ENCODE measurements at places on chromosomes 4 and X. TPM values are rescaled to one million over a fixed set of nuclear protein-coding genes. Genes with fewer than 3 reads are reported as not detected.

DNA sequence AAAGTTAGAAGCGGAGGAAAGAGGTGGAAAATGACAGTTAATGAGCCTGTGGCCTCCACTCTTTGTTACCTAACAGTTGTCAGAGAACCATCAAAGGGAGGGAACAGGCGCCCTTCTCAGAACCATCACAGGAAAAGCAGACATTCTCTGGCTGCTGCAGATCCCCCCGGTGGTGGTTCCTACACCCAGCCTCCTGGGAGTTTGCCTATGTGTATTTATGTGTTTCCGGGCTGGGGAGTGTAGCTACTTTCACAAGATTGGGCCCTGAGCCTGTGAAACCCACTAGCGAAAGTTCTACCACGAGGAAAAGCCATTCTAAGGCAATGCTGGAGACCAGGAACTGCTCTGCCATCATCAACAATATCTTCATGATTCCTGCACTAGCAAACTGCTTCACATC, 52.7 kb upstream of the BCOR start:
- no peak for DNase-seq

DNA sequence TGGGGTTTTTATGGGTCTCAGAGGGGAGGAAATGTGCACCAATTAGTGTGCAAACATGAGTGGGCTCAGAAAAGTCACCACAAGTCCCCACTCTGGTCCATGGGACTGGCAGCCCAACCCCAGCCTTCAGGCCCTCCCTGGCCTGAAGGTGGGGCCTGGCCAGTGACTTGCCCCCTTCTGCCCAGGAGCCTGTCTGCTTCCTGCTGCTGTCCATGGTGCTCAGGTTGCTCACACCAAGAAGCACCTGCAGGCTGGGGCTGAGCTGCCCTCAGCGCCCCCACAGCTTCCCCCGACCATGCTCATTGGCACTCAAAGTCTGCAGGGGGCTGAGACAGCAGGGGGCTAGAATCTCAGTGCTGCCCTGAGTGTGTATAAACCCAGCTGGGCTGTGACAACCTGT, 30.6 kb upstream of the GC start:
- no peak for DNase-seq

- no peak for DNase-seq
Observed at GRCh38 chr4:55931833-55932232, 16.9 kb upstream of the CEP135 start.

- no peak for DNase-seq
Observed at GRCh38 chr4:24763631-24764297, 31.6 kb upstream of the SOD3 start.

DNA sequence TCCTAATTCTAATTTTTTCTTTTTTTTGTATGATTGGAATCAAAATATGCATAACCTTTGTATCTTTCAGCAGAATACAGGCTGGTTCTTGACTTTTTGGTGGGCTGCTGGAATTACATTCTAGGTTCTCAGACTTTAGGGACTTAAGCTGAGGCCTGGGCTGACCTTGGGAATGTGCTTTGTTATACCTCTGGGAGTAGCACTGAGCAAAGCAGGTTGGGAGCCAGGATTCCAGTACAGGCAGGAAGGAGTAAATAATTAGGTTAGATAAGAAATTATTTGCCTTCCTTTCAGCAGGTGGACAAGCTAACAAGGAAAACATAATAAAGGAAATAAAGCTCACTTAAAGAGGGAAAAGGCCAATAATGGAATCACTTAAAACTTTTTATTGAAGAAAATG, 49.9 kb upstream of the SLC4A4 start:
- no peak for DNase-seq

DNA sequence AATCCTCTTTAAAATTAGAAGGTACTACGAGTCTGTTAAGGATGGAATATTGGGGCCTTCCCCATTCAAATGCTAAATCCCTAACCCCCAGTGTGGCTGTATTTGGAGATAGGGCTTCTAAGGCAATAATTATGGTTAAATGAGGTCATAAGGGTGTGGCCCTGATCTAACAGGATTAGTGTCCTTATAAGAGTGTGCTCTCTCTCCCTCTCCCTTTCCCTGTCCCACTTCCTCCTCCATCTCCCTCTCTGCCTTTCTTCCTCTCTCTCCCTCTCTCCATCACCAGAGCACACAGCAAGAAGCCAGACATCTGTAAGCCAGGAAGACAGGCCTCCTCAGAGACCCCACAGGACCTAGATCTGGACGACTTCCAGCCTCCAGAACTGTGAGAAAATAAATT, 116.9 kb downstream of the COL25A1 start:
- no peak for DNase-seq

DNA sequence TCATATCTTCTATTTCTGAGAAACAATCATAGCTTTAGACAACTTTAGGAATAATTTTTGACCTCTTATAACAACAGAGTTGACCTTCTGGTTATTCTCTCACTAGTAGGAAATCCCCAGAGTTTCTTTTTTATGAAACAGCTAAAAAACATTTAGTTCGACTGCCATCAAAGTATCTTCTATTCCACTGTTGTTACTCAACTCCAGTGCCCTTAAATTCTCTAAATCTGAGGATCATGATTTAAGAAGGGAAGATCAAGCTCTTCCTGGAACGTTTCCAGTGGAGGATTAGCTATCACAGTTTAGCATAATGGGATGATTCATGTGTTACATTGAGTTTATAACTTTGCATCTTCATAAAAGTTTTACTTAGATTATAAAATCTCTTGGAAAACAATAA, 134.9 kb upstream of the VEGFC start:
- DNase-seq = no peak

- DNase-seq = no peak
Observed at GRCh38 chr4:185404031-185404430, 7.4 kb downstream of the ANKRD37 start.

DNA sequence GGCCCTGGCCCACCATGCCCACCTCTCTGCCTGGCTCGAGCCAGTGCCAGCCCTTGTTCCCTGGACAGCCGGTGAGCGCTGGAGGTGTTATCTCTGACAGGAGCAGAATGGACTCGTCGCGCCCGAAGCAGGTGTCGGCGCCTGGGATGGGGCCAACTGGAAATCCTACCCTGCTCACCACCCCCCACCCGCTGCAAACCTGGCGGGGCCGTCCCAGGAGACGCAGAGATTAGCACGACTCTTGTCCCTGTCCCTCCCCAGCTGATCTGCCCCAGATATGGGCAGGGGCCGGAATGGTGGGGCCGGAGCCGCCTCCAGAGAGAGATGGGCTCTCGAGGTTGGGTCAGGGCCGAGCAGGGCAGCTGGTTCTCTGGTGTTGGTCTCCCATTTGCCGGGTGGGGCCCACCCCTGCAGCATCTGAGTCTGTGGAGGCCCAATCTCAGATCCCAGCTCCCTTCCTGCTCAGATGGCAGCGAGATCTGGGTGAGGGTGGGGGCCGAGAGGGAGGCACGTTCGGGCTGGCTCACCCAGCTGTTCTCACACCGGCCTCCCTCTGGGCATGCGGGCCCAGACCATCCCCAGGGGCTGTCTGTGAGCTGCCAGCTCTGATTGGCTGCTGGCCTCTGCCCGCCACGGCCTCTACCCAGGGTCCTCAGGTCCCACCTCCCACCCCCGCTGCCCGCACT, 20.1 kb upstream of the FGFR3 start:
- no peak for DNase-seq

DNA sequence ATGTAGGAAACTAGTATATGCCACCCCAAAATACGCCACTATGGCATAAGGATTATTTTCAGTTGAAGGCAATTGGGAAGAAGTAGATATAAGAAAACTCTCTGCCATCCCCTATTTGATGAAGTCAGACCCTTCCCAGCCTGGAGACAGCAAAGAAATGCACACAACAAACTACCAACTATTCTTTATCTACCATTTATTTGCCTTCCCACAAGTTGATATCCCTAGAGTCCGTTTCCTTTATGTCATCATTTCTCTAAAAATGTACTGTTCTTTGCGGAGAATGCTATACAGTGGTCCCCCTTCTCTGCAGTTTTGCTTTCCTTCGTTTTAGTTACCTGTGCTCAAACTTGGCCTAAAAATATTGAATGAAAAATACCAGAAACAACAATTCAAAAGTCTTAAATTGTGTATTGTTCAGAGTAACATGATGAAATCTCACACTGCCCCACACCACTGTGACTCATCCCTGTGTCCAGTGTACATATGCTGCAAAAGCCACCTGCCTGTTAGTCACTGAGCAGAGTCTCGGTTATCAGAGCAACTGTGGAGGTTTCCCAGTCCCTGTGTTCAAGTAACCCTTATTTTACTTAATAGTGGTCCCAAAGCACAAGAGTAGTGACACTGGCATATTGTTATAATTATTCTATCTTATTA, 152.3 kb downstream of the WDFY3 start:
- no peak for DNase-seq

- no peak for DNase-seq
Observed at GRCh38 chrX:124333862-124334261, 1.4 kb downstream of the TEX13D start.

- no peak for DNase-seq
Observed at GRCh38 chrX:73681408-73681807, 118.4 kb downstream of the CHIC1 start.

- no peak for DNase-seq
Observed at GRCh38 chr4:24260923-24261564, 323.3 kb downstream of the DHX15 start.

GRCh38 chrX:84907324-84907968, 96.2 kb upstream of the APOOL start:
- no peak for DNase-seq

GRCh38 chrX:50815120-50815519, 1.1 kb upstream of the SHROOM4 start:
- no peak for DNase-seq

- no peak for DNase-seq
Observed at GRCh38 chr4:151174784-151175183, 75.4 kb downstream of the RPS3A start.

DNA sequence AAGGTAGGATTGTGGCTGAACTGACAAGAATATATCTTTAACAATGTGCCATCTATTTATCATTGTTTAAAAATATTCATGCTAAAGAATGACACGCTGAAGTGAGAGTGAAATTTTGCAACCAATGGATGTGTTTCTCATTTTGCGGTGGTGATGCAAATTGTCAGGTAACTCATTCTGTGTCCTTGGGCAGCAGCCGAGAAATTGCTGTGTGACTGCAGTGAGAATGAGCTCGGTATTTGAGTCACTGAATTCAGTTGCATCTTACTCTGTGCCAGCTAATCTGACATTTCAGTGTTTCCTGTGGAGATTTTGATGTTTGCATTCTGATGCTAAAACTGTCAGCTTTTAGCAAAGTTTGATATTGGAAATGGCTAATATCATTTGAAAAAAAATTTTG, 28.1 kb downstream of the MCUB start:
- no peak for DNase-seq

DNA sequence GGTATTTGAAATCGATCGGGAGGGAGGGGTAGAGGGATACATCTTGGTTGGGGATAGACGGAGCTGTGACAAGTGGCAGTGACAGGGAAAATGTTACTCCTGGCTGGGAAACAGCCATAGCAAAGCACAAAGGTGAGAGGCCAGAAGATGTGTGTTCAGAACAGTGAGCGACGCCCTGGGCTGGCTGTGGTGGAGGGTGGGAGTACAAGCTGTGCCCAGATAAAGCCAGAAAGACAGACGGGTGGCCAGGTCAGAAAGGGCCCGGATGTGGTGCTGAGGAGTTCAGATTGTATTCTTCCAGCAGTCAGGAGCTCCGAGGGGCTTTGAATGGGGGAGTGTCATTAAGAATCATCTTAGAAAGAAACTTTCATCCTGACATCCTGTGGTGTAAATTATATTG, 27.9 kb downstream of the CCDC149 start:
- DNase-seq = no peak

DNA sequence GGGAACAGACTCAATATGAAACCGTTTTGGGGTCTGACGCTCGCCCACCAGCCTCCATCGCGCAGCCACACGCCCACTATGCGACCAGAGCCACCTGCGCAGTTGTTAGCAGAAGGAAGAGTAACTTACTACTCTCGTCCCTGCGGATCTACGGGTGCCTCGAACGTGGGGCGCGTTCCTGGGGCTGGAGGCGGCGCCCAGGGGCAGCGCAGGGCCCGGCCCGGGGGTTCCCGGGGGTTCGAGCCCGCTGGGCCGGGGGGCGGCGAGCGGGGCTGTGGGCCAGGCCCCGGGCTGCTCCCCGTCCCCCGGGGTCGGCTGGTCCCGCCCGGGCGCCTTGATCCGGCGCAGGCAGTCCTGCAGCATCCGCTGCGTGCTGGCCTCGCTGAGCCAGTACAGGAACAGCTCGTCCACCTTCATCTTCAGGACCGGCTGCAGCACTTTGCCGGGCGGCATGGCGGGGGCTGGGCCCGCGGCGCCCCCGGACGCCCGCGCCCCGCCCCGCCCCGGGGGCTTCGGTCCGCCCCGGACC, 404 bp downstream of the PPP2R3B start:
- no peak for DNase-seq

DNA sequence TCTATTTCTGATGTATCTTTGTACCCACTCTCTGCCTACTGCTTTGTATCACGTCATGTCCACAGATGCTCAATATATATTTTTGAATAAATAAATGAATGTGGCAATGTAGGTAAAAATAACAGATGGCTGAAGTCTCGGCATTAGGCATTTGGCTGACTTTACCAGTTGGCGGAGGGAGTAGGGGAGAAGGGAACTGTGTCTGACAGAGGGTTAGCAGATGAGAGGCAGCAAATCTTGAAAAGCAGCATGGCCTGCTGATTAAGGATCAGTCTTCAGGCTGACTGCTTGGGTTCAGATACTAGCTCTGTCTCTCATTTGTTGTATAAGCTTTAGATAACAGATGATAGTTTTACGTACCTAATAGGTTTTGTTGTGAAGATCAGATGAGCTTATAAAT, 31.9 kb upstream of the RASGEF1B start:
- DNase-seq = no peak

DNA sequence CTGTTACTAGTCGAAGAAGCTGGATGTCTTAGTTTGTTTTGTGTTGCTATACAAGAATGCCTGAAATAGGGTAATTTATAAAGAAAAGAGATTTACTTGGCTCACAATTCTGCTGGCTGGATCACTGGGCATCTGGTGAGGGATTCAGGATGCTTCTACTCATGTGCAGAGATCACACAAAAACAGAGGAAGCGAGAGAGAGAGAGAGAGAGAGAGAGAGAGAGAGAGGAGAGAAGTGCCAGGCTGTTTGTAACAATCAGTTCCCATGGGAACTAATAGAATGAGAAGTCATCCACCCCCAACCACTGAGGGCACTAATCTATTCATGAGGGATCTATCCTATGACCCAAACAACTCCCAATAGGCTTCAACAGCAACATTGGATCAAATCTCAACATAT, 66.2 kb upstream of the FAM9A start:
- DNase-seq = no peak

PITX2 gene
- total RNA-seq = not detected

FGG gene
- not detected for total RNA-seq

METAP1 gene
- 34.0 TPM for total RNA-seq

GPR50 gene
- total RNA-seq = not detected

HTN3 gene
- not detected for total RNA-seq

PAGE2 gene
- total RNA-seq = not detected

MRPS18C gene
- 47.2 TPM for total RNA-seq
